ENCODE measurements at places on chromosomes 1 and 21.

DNA sequence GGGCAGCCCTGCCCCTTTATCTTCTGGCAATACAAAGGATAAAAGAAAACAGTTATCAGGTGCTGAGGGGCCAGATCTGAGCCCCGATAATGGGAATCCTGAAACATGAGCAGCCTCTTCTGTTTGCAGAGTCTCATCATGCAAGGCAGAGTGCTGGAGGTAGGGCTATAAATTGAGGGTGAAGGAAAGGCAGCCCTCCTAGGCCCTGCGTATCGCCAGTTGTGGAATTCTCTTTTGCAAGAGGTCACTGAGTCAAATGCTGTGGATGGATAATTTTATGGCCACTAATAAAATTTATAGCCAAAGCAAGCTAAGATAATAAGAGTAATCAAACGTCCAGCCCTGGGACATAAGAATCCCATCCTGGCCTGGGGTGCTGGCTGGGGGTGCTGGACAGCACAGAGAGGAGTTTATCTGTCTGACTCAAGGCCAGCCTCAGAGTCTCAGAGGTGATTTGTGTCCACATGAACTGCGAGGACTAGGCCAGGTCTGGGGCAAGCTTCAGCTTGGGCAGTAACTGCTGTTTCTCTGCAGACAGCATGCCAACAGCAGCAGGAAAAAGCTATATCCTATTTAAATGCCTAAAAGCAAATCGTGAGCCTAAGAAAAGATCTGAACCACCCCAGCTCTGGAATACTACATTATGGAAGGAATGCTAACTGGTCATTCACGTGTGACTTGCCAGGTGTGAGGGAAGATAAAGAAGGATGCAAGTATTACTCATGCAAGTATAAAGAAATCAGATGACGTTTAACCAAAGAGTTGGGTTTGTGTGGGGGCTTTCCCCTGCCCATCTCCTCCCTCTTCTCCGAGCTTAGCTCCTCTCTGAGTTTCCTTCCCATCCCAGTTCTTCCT lies 254.8 kb downstream of the KIF26B start:
- no peak overlapping the region for H3K27ac ChIP-seq
- H3K36me3 ChIP-seq, result no peaks in the 10 kb centered on the region
- H3K4me3 ChIP-seq, result no peak overlapping the region
- no peak for ATAC-seq

DNA sequence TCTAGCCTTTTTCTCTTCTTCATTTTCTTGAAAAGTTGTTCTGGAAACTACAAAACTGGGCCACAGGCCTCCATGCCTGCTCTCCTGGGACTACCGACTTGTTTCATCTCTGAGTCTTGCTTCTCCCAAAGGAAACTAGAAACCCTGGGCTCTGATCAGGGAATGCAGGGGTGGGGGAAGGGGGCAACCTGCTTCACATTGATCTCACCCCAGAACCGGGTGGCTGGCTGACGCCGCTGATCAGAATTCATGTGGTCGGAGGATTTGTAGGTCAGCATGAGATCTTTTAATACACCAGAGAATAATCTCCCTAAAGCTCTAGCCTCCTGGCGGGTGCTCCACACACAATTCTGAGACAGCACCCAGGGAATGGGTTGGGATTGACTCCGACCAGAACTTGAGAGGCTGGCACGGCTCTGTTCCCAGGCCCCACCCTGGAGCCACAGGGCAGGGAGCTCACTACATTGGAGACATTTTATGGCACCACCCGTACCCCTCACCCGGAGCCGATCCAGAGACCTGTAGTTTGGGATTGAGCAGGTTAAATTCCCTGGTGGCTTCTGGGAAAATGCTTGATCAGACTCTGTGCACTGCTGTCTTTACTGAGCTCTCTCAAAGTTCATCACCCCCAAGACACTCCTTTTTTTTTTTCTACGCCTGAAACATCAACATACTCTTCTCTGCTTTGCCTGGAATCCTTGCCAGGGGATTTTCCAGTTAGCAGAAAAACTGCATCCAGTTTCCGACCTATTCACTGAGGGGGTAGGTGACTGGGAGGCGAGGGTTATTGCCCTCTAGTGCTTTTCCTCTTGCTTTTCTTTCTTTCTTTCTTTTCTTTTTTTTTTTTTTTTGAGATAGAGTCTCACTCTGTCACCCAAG lies 12.2 kb upstream of the ARHGEF10L start:
- H3K4me1 ChIP-seq, result peaks cover 13% of the 10 kb centered on the region
- peaks cover 30% of the 10 kb centered on the region for H3K27me3 ChIP-seq
- no peaks in the 10 kb centered on the region for H3K36me3 ChIP-seq
- no peak overlapping the region for H3K27ac ChIP-seq
- no peak for ATAC-seq
- no peak overlapping the region for H3K4me3 ChIP-seq

DNA sequence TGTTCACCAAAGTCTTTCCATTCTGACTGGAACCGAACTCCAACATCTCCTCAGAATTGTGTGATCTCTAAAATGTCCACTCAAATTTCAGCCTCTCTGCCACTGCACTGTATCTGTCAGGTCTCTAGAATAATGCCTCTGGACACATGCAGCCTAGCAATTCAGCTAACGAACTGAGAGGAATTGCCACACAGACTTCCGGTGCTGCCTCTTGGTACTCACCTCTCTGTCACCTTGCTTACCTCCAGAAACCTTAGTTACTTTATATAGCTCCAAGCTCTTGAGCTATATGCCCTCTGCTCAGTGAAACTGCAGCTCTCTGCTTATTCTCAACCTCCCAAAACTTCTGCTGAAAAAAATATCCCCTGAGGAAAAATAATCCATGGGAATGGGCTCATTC lies 2.7 kb upstream of the CHRM3 start:
- ATAC-seq, result no peak
- H3K27me3 ChIP-seq, result peaks cover 30% of the 10 kb centered on the region
- no peak overlapping the region for H3K4me3 ChIP-seq
- H3K36me3 ChIP-seq, result no peaks in the 10 kb centered on the region
- no peaks in the 10 kb centered on the region for H3K4me1 ChIP-seq

- H3K27ac ChIP-seq, result no peak overlapping the region
- ATAC-seq, result no peak
- no peak overlapping the region for H3K4me3 ChIP-seq
- peaks cover 39% of the 10 kb centered on the region for H3K4me1 ChIP-seq
- H3K27me3 ChIP-seq, result no peaks in the 10 kb centered on the region
- peaks cover 11% of the 10 kb centered on the region for H3K36me3 ChIP-seq
These were observed 8.0 kb downstream of the OSBPL9 start for GRCh38 chr1:51624855-51625254.

GRCh38 chr21:41621513-41621912 lies 113.6 kb upstream of the TMPRSS2 start:
- no peaks in the 10 kb centered on the region for H3K36me3 ChIP-seq
- H3K27me3 ChIP-seq, result peaks cover 45% of the 10 kb centered on the region
- no peak overlapping the region for H3K27ac ChIP-seq
- H3K4me1 ChIP-seq, result no peaks in the 10 kb centered on the region
- no peak overlapping the region for H3K4me3 ChIP-seq

DNA sequence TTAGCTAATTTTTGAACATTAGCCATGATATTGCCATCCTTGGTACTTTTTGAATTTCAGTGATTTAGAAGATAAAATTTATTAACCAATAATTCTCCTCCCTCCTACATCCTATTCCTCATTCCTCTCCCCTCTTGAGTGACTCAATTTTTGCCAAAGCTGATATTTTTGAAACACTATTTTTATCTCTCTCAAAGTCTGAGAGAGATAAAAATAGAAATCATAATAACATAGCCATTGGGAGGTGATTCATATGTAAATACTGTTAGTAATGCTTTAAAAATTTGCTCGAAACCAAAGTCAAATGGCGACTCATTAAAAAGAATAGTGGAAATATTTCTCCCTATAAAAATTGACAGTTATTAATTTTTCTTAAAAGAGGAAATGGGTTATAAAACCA lies 97.4 kb downstream of the PATJ start:
- H3K4me3 ChIP-seq, result no peak overlapping the region
- no peaks in the 10 kb centered on the region for H3K27me3 ChIP-seq
- H3K27ac ChIP-seq, result no peak overlapping the region
- no peaks in the 10 kb centered on the region for H3K4me1 ChIP-seq
- H3K36me3 ChIP-seq, result peaks cover 22% of the 10 kb centered on the region

DNA sequence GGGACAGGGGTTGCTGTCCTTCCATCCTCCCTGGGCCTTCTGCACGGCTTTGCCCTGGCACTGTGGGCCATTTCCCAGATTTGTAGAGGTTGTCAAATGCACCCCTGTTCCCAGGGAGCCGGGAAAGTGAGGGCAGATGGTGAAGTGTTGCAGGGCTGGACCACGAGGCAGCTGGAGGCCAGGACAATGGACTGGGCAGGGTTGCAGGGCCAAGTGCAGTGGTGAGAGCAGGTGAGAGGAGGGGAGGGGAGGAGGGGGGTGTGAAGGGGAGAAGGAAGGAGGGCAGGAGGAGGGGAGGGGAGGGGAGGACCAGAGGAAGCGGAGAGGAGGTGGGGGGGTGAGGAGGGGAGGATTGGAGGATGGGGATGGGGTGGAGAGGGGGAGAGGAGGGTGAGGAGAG lies 443.9 kb downstream of the CAMTA1 start:
- no peak overlapping the region for H3K27ac ChIP-seq
- no peaks in the 10 kb centered on the region for H3K36me3 ChIP-seq

DNA sequence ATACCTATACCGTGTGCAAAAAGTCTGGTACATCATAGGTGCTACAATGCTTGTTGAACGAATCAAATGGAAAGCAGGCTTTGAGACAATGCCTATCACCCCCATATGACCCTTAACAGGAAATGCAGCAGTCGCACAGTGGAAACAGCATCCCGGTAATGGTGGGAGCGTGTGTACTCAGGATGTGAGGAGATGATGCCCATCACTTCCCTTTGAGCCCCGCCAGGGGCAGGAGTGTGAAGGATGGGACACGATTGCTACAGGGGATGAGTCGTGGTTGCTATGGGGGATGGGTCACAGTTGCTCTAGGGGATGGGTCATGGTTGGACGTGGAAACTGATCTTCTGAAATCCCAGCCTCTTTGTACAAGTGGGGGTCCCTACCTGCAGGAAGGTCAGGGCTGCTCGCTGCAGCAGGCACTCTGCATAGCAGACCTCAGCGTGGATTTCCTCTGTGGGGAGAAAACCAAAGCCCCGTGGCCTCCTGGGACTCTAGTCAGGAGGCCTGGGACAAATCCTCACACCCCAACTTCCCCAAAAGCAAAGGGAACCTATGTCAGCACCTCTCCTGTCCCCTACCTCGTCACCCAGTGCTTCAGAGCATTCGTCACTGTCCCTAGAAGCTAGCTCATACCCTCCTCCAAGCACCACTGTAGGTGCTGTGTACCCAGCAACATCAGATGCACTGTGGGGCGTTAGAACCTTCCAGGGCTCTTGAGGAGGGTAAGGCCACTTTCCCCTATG lies 19.3 kb downstream of the TTC39A start:
- peaks cover 11% of the 10 kb centered on the region for H3K4me1 ChIP-seq
- no peaks in the 10 kb centered on the region for H3K36me3 ChIP-seq
- H3K27ac ChIP-seq, result no peak overlapping the region
- no peaks in the 10 kb centered on the region for H3K27me3 ChIP-seq
- ATAC-seq, result peak; percentile 63

- peaks cover 13% of the 10 kb centered on the region for H3K4me1 ChIP-seq
- peaks cover 72% of the 10 kb centered on the region for H3K27me3 ChIP-seq
- H3K36me3 ChIP-seq, result peaks cover 8% of the 10 kb centered on the region
- H3K4me3 ChIP-seq, result no peak overlapping the region
- no peak for ATAC-seq
- H3K27ac ChIP-seq, result no peak overlapping the region
These were observed 6.6 kb downstream of the UBL4B start for GRCh38 chr1:110118636-110119396.

DNA sequence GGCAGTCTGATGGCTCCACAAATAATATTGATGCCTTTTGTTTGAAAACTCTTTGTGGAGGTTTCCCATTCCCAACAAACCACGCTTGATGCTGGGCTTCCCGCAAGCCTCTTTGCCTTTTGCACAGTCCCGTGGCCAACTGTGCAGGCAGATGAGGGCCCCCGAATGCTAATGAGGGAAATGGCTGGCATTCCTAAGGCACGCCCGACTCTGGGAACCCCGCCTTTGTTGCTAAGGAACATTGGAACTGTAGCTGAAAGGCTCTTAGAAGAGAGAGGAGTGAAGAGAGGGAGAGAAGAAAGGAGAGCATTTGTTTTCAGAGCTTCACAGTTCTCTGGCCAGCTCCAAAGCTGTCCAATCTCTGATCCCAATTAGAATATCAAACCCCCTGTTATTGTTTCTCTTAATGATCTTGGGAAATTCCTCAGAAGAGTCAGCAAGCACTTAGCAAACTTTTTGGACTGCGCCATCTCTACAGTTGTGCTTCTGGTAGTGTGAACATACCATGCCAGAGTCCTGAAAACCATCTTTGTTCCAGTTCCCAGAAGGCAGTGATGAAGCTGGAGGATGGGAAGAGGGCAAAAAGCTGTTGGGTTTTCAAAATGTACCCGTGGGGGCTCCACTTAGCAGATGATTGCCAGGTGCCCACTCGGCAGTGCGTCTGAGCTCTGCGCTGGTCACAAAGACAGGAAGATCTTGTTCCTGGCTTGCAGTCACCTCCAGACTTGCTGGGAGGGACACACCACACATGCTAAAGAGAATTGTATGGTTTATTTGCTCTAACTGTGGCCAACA lies 60.1 kb upstream of the CYP2J2 start:
- H3K36me3 ChIP-seq, result no peaks in the 10 kb centered on the region
- H3K4me1 ChIP-seq, result no peaks in the 10 kb centered on the region
- no peak overlapping the region for H3K27ac ChIP-seq

DNA sequence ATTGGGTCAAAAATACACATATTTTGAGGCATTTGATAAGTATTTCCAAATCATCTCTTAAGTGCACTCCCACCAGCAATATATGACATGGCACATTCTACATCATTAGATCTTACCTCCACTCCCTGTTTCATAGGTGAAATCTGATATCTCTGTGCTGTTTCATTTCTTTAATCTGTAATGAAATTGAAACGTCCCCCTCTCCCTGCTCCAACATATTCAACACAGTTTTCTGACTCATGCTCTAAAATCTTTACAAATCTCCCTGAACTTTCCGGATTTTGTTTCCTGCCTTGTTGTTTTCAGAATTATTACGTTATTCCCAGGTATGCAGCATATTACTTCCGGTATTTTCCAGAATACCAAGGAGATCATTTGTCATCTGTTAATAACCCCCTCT lies 66.1 kb upstream of the AKT3 start:
- H3K4me3 ChIP-seq, result no peak overlapping the region
- H3K36me3 ChIP-seq, result no peaks in the 10 kb centered on the region
- H3K27me3 ChIP-seq, result peaks cover 53% of the 10 kb centered on the region
- ATAC-seq, result no peak
- peaks cover 20% of the 10 kb centered on the region for H3K4me1 ChIP-seq

DNA sequence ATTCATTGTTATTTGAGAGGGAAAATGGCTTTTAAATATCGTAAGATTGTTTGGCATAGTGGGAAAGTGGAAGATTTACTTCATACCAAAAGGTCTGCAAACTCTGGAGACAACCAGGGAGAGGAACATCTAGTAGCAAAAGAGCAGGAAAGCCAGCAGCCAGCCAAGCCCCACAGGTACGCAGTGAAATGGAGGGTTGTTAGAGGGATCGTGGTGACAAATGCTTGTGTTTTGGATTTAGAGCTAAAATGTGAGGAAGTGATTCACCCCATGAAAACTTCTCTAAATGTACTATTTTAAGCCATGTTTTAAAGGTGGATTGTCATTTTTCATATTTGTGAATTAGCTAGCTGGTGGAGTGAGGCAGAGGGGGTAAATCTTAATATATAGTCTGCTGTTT lies 69.3 kb downstream of the RPS6KC1 start:
- peaks cover 6% of the 10 kb centered on the region for H3K36me3 ChIP-seq
- no peak overlapping the region for H3K4me3 ChIP-seq
- no peaks in the 10 kb centered on the region for H3K27me3 ChIP-seq
- no peaks in the 10 kb centered on the region for H3K4me1 ChIP-seq

GRCh38 chr21:43352568-43353281 lies 74.2 kb downstream of the SIK1 start:
- H3K36me3 ChIP-seq, result no peaks in the 10 kb centered on the region
- peak; percentile 89 for ATAC-seq
- no peaks in the 10 kb centered on the region for H3K27me3 ChIP-seq
- peak overlapping the region; percentile 92 for H3K27ac ChIP-seq
- peak overlapping the region; percentile 66 for H3K4me3 ChIP-seq
- H3K4me1 ChIP-seq, result peaks cover 56% of the 10 kb centered on the region
